ENCODE measurements at places on chromosomes 7 and 10. TPM values are rescaled to one million over a fixed set of nuclear protein-coding genes. Genes with fewer than 3 reads are reported as not detected.
A peak's percentile ranks its signal among the peaks of the same experiment; 100 is the strongest.

SFR1 gene
- 12.4 TPM for total RNA-seq

GRCh38 chr10:80518807-80519360 is 18.8 kb upstream of the SH2D4B start:
- no peak for DNase-seq

C7orf33 gene
- not detected for total RNA-seq

- no peak for DNase-seq
These were observed 26.8 kb downstream of the WNT2 start for GRCh38 chr7:117296066-117296465.

DNA sequence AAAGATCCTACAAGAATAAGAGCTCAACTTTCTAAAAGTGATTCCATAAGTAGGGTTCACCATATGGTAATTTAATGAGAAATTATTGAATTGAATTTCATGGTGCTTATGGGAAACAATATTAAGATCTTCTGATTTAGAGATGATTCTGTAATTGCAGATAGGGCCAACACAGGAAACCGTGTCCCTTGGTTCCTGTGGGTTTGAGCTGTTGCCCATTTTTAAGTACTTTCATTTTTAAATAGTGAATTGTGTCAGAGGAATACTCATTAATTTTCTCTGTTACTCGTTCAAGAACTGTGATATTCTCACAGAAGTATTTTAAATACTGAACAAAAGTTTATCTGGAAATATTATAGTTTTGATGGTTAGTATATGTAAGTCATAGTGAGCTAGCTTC is 129.2 kb downstream of the SRI start:
- no peak for DNase-seq

GLI3 gene
- 4.4 TPM for total RNA-seq

GRCh38 chr7:34417781-34418180 is 240.2 kb upstream of the NPSR1 start:
- DNase-seq = peak; percentile 53

GRCh38 chr7:4207011-4207410 is 475.1 kb upstream of the FOXK1 start:
- no peak for DNase-seq

GRCh38 chr10:53088961-53089360 is 316.4 kb upstream of the MBL2 start:
- no peak for DNase-seq

DNA sequence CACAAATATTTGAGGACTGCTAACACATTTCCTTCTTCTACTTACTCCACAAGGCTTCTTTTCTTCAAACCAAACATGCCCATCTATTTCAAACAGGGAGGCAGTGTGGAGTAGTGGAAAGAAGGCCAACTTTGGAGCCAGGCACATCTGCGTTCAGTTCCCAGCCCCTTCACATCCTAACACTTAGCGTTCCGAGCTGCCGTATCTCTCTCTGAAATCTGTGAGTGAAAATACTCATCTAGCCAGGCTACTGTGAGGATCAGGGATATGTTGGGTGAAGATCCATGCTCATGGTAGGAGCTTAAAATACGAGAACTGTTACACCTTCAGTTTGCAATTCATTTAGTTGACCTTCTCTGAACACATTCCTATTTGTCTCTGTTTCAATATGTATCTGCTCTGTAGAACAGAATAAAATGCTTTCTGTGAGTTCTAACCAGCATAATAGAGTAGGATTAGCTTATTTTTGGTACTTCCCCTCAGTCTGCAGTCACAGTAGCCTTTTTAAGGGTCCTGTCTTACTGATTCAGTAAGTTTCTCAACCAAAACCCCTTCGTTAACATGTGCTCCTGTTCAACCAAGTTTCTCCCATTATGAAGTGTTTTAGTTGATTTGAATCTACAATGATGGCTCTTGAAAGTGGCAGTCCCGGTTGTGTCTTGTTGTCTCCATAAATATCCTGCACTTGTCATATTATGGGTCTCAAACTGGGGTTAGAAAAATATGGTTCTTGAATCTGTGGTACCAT is 3.3 kb upstream of the MEST start:
- DNase-seq = no peak

DNA sequence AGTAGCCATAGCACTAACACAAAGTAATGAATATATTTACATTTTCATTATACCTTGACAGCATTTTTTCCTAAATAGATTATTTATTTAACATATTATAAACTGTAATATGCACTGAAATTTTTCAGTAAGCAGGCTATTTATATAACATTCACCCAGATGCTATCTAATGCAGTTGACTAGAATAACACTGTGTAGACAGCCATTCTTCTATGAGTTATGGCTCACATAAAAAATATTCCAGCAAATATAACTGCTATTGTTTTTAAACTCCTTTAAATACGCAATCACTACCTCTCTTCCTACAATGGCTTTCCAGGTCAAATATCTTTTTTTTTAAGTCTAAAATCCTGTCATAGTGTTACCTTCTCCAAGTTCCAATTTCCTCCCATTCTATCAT is 21.6 kb downstream of the TPK1 start:
- no peak for DNase-seq

SLC26A5 gene
- total RNA-seq = not detected

DNA sequence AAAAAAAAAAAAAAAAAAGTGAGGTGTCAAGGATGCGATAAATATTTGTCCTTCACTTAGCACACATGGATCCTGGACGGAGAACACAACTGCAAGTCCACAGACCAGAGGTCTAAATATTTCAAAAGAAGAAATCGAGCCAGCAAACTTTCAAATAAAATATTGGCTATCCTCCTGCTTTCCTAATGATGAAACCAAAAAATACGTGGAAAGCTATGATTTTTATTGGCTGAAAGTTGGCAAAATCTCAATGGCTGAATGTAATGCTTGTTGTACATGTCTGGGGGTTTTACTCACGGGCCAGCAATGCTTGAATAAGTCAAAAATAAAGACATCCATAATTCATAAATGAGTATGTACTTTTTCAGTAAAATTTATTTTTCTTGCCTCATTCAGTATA is 19.0 kb upstream of the MGMT start:
- DNase-seq = no peak

DNA sequence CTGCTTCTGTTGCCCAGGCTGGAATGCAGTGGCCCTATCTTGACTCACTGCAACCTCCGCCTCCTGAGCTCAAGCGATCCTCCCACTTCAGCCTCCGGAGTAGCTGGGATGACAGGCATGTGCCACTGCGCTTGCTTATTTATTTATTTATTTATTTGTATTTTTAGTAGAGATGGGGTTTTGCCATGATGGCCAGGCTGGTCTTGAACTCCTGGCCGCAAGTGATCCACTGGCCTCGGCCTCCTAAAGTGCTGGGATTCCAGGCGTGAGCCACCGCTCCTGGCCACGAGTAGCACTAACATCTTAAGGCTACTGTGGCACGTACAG is 70.9 kb downstream of the CARD11 start:
- DNase-seq = no peak

DNA sequence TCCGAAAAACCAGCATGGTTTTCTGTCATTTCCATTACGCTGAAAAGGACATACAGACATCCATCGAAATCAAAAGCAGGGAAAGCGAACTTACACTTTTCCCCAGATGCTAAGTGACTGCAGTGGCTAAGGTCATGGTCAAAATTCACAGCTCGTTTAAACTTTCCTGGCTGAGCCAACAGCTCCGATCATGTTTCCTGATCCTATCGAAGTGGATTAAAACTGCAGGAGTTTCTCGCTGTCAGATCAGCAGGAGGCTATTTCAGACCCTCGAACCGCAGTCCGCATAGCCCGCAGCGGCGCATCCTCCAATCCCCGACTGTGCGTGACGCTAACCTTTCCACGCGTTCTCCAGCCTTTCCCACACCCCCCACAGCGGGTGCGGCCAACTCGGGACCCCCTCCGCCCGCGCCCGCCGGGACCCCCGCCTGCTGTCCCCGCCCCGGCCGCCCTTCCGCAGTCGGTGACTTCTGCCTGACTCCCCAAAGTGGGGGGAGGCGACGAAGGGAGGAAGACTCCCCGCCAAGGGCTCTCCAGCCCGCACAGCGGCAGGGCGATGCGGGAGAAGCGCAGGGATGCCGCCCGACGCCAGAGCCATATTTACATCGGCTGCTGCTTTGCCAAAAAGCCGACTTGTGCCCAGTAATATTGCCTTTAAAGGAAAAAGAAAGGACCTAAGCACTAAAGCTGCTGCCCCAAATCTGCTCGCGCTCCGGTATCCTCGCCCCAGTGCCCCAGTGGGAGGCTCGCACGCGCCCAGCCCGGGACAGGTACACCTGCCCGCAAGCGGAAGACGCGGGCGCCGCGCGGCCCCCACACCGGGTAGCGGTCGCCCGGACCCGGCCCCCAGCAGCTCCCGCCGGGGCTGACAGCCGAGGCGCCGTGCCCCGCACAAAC is 1.2 kb downstream of the PIP4K2A start:
- peak; percentile 26 for DNase-seq

GRCh38 chr10:30433306-30433729 is 666 bp upstream of the MAP3K8 start:
- peak; percentile 59 for DNase-seq

NANOS1 gene
- 3.2 TPM for total RNA-seq

KEL gene
- not detected for total RNA-seq

GRCh38 chr7:73999664-74000435 is 28.1 kb upstream of the ELN start:
- DNase-seq = peak; percentile 91
